GM23248 (cell line): ENCODE measurements at places on chromosomes 13 and 19. TPM values are rescaled to one million over a fixed set of nuclear protein-coding genes. Genes with fewer than 3 reads are reported as not detected.

ZNF443 gene
- 0.86 and 1.1 TPM in 2 replicates for total RNA-seq

EEF1AKMT1 gene
- 9.1 and 13.7 TPM in 2 replicates for total RNA-seq

COL5A3 gene
- 22.8 and 26.8 TPM in 2 replicates for total RNA-seq

ZNF71 gene
- total RNA-seq = 3.4 and 7.9 TPM in 2 replicates

ZNF534 gene
- total RNA-seq = 0.25 TPM in 1 of 2 replicates, not detected in the other

CLEC4M gene
- not detected in 2 replicates for total RNA-seq

CXCL17 gene
- total RNA-seq = not detected in 2 replicates

CEBPG gene
- 33.4 and 36.2 TPM in 2 replicates for total RNA-seq

APOC1 gene
- total RNA-seq = not detected in 2 replicates

HSD17B14 gene
- total RNA-seq = 2.6 and 3.9 TPM in 2 replicates

FGF21 gene
- total RNA-seq = not detected in 2 replicates

FFAR2 gene
- not detected in 2 replicates for total RNA-seq

KLK15 gene
- not detected in 2 replicates for total RNA-seq

- peak; percentile 60 for DNase-seq
Observed at GRCh38 chr19:8251025-8251472, 41.9 kb downstream of the CERS4 start.

- peak; percentile 88 for DNase-seq
Observed at GRCh38 chr19:45376045-45376724, 5.8 kb upstream of the ERCC2 start.

- DNase-seq = peak; percentile 92
Observed at GRCh38 chr13:93847162-93847561, 620.6 kb downstream of the GPC6 start.

DNA sequence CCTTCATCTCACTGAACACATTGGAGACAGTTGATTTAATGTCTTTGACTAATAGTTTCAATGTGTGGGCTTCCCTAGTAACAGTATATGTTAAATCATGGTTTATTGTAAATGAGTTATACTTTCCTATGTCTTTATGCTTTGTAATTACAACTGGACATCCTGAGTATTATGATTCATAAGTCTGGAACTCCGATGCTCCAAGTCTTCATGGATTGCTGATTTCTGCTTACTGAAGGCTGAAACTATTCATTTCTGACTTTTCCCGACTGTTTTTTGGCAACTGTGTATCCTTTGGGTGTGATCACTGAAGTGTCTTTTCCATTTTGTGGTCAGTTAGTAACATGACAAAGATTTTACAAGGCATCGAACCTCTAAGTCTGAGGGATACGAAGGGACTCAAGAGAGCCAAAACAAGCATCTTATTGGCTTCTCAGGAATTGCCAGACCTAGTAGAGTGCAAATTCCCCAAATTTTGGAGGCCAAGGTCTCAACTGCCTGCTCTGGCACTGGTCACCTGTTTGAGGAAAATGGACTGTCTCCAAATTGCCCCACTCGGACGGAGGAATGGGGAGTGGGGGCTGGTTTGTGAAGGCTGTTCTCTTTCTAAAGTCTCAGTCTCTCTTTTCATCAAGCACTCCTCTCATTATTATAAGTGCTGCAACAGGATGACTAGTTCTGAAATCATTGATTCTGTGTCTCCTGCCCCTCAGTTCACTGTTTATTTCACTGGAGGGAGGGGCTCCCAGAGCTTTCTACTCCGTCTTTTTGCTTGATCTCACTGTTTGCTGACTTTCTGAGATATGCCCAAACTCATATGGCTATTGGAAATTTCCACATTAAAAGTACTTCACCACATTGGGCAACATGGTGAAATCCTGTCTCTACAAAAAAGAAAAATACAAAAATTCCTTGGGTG, 20.2 kb upstream of the CD70 start:
- peak; percentile 96 for DNase-seq

DNA sequence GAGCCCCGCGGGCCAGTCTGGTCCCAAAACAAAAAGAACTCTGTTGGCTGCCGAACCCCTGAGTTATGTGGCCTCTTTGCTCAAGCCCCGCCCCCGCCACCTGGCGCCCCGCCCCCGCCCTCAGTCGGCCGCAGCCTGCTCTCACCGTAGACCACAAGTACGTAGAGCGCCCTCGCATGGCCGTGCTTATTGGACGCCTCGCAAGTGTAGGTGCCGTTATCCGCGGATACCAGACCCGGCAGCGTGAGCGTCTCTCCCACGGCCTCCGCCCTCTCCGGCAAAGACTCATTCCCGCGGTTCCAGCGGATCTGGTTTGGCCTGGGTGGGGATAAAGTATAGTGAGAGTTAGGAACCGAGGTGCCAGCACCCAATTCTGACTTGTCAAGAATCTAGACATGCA, 5.5 kb upstream of the ZNF428 start:
- DNase-seq = peak; percentile 70

DNA sequence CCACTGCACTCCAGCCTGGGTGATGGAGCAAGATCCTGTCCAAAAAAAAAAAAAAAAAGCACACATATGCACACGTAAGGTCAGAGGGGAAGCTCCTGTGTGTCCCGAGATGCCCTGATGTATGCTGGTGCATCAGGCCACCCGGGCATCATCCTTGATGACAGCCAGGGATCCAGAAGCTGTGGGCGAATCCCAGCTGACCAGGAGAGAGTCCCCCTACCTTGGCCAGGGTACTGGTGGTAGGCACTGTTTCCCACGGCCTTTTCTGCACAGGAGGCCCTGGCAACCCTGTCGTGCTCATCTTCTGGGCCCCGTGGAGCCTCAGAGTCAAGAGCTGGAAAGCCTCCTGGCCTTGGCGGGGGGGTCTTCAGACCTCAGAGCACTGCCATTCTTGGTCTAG, 14.0 kb downstream of the MYDGF start:
- DNase-seq = no peak

DNA sequence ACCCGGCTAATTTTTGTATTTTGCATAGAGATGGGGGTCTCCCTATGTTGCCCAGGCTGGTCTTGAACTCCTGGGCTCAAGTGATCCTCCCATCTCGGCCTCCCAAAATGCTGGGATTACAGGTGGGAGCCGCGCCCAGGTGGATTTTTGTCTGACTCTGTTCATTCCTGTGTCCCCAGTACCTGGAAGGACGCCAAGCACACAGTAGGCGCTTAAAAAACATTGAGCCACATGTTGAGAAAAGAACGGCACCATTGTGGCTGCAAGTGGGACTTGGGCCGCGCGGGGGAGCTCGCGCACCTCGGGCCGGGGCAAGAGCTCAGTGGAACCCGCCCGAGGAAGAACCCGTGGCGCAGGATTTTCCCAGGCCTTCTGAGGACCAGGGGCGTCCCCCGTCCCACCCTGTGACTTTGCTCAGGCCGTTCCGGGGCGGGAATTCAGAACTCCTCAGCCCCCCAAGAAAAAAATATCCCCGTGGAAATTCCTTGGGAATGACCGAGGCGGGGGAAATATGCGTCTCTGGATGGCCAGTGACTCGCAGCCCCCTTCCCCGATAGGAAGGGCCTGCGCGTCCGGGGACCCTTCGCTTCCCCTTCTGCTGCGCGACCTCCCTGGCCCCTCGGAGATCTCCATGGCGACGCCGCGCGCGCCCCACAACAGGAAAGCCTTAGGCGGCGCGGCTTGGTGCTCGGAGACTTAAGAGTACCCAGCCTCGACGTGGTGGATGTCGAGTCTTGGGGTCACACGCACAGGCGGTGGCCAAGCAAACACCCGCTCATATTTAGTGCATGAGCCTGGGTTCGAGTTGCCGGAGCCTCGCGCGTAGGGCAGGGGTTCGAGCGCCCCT, 1.4 kb upstream of the ICAM1 start:
- peak; percentile 87 for DNase-seq

DNA sequence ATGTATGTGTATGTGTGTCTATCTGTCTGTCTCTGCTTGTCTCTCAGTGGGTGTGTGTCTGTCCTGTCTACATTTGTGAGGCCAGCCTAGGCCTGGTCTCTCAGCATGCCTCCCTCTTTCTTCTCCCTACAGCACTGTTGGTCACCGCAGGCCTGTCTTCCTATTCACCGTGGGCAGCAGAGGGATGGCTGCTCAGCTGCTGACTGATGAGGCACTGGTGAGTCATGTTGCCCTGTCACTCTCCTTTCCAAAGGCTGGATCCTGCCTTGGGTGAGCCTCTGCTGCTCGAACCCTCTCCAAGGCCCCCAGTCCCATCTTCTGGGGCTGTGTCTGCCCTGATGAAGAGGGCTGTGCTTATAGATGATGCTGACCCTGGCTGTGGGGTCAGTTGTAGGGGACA, 6.3 kb downstream of the ZNF71 start:
- DNase-seq = peak; percentile 28

- no peak for DNase-seq
Observed at GRCh38 chr13:104577071-104577815, 1511.0 kb upstream of the SLC10A2 start.

- peak; percentile 38 for DNase-seq
Observed at GRCh38 chr13:33017323-33017929, 1.2 kb downstream of the KL start.

GRCh38 chr19:4328243-4328990, 10.2 kb downstream of the STAP2 start:
- peak; percentile 96 for DNase-seq

DNA sequence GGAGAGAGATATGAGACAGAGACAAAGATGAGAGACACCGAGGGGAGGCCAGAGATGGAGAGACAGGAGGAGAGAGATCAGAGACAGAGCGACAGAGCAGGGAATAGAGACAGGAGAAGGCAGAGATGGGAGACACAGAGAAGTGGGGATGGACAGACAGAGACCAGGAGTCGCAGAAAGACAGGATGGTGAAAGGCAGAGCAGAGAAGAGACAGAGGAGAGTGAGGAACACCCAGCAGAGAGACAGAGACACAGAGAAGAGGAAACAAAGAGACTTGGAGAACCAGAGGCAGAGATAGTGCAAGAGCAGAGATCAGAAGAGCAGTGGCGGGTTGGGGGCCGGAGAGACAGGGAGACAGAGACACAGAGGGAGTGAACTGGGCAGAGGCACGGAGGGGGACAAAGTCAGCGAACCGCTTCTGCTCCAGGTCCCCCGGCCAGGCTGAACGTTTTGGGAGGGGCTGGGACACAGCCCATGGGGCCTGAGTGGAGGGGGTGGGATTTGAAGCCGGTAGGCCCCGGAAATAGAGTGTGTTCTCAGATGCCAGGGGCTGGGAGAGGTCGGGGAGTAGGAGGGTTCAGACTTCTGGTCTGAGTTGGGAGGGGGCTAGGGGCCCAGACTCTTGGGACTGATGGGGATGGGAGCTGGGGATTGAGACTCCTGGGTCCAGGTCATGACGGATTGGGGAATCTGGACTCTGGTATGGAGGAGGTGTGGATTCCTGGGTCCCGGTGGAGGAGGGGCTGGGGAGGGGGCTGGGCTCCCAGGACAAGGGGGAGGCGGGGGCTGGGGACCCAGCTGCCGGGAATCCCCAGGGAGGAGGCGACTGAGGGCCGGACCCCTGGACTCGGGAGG, 654 bp downstream of the ZNF579 start:
- peak; percentile 44 for DNase-seq

- no peak for DNase-seq
Observed at GRCh38 chr13:34901572-34901971, 40.5 kb upstream of the NBEA start.

DNA sequence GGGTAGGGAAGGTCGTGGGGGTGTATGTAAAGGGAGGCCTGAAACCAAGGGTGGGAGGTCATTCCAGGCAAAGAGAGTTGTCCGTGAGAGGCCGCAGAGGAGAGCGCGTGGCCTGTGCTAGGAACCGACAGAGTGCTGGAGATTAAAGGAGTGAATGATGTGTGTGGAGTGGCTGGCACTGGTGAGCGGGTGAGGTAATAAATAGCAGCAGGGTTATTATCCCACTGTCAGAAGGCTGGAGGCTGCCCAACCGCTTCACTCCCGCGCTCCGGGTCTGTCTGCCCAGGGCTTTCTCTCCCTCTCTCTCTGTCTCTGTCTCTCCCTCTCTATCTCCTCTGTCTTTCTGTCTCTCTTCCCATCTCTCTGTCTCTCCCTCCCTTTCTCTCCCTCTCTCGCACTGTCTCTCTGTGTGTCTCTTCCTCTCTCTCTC, 17.4 kb downstream of the ZNF579 start:
- DNase-seq = peak; percentile 60

DNA sequence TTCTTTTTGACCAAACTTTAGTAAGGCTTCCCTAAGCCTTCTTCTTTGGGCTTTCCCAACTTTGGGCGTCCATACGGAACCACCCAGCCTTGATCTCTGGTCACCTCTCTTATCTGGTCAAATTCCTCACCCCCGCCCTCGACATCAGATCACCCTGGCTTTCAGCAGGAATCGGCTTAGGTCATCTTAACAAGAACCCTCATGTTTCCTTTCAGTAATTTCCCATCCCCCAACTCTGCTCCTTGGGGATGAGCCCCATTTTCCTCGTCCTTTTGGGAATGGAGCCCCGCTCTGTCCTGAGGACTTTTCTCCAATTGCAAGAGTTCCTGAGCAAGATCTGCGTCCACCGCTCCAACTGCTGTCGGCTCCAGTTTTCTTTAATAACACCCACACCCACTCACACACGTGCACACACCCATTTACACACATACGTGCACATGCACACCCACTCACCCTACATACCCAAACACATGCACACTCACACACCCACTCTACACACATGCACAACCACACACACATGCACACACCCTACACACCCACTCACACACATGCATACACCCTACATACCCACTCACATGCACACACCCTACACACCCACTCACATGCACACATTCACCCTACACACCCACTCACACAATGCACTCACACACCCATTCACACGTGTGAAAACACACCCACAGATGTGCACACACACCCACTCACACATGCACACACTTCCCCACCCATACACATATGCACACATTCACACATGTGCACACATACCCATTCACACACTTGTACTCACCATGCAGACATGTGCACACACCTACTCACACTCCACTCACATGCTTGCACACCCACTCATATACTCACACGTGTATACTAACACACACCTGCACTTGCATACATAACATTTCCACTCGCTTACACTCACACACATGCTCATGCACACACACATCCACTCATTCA, 87.0 kb upstream of the TM9SF2 start:
- DNase-seq = no peak

DNA sequence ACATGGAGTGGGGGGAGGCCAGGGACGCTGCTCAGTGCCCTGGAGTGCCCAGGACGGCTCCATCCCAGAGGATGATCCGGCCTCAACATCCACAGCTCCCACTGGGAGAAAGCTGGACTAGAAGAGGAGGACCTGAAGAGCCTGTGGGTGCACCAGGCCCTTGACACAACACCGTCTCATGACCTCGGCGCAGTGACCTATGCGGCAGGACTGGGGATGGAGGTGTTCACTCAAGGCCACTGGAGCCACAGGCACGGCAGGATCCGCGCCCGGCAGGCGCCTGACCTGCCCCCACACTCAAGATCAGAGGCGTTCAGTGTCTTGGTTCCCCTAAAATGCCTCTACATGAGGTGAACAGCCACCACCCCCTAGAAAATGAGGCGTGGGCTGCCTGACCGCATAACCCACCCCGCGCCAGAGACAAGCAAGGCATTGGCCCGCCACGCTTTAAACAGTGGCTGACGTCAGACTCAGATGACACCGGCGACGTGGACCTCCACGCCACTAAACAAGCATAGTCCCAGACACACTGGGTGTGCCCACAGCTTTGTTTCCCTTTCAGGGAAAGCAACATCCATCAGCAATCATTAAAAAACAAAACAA, 8.0 kb downstream of the SGTA start:
- DNase-seq = no peak

DNA sequence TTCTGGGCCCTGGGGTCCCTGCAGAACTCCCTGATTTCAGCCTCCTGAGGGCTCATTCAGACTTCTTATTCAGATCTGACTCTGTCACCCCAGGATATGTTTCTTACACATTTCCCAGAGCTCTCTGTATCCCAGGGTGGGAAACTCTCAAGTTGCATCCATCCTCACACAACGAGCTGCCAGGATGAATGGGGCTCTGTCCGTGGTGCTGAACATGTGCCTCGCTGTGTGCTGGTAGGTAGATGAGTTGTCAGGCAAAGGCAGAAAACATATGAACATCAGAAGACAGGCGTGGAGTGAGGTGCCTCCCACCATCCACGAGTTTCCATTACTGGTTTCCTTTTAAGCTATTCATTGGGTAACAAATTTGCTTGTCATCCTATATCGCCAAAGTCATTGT, 11.4 kb upstream of the IGFL1 start:
- DNase-seq = peak; percentile 36
